EL (cell line): ENCODE measurements at places on chromosomes 5 and 9.

GRCh38 chr5:96440185-96440538, 7.1 kb upstream of the PCSK1 start:
- no peak for DNase-seq

GRCh38 chr5:154626876-154627557, 128.2 kb upstream of the LARP1 start:
- DNase-seq = no peak

- DNase-seq = peak; percentile 5
Measured at GRCh38 chr9:81964218-81965171, 21.2 kb downstream of the SPATA31D3 start.

DNA sequence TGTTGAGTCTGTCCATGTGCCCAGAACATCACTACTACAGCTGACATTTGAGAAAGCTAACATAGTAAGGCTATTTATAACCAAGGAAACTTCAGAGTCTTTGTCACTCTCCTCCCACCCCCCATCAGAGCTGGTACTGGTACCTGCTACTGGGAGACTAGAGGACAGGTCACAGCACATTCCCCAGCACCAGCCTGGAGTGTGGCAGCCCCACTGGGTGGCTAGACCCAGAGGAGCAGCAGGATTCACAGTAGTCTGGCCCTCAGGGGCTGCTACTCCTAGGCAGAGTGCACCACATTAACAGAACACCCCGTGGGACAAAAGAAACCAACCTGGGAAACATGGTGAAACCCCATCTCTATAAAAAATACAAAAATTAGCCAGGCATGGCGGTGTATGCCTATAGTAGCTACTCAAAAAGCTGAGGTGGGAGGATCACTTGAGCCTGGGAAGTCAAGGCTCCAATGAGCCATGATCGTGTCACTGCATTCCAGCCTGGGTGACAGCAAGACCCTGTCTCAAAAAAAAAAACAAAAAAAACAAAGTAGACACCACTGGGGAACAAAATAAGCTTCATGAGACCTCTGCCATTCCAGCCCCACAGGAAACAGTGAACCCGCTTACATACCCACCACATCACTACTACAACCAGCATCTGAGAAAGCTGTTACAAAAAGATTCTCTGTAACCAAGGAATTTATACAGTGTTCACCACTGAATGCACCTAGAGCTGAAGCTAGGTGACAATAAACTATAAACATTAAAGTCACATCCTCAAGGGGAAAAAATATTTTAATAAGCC, 26.3 kb upstream of the PTGER4 start:
- DNase-seq = no peak

DNA sequence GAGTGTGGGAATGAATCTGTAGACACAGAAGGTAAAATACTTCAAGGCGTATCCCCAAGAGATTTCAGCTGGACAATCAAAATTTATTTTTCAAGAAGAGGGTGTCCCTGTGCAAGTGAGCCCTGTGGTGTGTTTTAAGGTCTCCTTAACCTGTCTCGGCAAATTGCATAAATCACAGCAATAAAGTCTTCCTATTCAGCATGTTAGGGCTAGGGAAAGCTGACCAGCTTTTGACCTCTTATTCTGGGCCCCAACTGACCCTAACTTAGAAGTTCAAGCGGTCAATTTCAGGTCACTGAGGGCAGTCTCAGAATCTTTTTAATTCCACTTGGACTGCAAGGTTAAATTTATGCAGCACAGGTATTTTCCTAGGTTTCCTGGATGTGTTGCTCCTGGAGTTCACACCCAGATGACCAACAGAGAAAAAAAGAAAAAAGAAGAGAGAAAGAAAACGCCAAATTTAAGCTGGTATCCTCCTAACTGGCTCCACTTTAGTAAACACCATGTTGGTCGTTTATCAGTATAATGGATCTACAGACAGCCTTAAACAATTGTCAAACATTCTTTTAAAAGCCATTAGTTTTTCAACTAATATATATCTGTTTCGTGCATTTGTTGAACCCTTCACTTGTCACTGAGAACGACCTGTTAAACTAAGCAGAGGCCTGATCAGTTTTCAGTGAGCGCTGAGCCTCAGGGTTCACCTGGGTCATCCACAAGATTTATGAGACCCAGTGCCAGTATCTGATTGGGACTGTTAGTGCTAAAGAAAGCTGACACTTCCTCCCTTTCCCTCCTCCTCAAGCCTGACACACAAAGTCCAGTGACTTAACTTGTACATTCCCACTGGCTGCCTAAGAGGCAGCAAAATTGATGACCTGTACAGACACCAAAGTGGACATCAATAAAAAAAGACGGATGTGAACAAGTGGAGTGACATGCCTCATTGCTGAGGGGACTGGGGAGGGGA, 546.1 kb downstream of the NR2F1-AS1 start:
- no peak for DNase-seq

DNA sequence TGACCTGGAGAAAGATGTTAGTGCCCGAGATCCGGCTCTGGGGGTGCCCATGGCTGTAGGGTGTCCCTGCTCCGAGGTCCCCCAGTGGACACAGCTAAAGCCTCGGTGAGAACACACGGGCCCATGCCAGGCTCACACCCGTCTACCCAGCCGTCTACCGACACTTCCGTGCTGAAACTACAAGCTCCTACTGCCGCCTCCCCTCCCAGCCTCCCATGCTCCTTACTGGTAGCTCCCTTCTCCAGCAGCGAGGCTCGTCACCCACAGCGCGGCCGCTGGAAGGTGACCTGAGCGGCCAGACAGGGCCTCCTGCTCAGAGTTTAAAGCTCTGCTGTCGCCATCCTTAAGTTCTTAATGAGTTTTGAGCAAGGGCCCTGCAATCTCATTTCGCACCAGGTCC, 33.2 kb upstream of the CLPTM1L start:
- no peak for DNase-seq

- no peak for DNase-seq
Measured at GRCh38 chr5:56829137-56829908, 14.0 kb downstream of the MAP3K1 start.

GRCh38 chr9:136108648-136109266, 9.9 kb downstream of the TMEM250 start:
- no peak for DNase-seq

GRCh38 chr9:121529237-121529987, 29.8 kb upstream of the GGTA1 start:
- peak; percentile 98 for DNase-seq

DNA sequence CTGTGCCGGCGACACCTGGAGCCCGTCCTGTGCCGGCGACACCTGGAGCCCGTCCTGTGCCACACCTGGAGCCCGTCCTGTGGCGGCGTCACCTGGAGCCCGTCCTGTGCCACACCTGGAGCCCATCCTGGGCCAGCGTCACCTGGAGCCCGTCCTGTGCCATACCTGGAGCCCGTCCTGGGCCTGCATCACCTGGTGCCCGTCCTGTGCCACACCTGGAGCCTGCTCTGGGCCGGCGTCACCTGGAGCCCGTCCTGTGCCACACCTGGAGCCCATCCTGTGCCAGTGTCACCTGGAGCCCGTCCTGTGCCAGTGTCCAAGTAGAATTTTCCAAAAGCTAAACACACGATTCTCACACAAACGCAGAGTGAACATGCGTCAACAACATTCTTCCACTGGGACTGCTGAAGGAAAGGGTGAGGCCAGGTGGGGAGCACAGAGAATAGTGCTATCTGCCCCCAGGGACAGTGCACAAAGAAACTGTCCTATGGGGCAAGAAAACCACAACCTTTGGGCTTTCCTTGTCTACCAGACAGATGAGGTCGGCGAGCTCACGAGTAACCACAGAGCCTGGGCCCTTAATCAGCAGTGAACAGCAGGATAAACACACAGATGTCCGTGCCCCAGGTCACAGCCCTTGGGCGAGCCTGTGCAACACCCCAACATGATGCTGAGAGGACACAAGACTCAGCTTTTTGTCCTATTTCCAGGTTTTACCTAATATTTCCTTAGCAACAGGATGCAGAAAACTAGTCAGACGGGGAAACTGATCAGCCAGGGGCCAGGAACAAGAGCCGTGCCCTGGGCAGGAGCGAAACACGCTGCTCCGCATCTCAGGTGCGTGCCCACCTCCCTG, 7.9 kb downstream of the QSOX2 start:
- no peak for DNase-seq

- DNase-seq = no peak
Measured at GRCh38 chr9:96189995-96190394, 112.0 kb downstream of the HSD17B3 start.

DNA sequence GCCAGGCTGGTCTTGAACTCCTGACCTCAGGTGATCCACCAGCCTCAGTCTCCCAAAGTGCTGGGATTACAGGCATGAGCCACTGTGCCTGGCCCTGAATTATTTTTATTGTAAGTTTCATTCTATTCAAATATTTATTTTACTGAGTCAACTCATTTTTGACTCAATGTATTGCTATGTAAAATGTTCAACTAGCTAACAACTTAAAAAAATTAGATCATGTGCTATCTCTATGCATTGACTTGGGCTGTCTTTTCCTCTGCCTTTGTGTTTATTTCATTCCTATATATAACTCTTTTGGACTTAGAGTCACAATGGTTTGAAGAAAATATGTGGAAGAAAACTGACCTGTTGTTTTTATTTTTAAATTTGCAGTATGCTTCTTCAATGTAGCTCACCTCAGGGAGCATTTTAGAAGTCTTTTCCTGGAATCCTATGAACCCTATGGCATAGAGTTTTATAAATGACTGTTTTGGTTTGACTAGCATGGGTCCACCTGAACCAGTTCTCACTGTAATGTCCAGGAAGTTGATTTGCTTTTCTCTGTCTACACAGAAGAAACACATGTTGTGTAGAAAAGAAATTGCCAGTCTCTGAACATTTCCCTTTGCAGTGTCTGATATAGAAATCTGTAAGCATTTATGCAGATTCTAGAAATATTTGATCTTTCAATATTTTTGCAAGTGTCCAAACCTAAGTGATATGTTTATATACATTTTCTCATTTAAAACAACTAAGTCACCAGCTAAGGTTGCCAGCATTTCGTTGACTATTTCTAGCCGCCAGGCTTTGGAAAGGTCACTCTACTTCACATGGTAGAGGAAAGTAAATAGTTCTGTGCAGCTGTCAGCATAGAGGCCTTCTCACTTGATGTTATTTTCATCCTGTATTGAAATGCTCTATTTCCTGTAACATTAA, 138.8 kb downstream of the PCSK1 start:
- peak; percentile 44 for DNase-seq

GRCh38 chr5:68134033-68134668, 81.4 kb upstream of the PIK3R1 start:
- no peak for DNase-seq

GRCh38 chr5:140633501-140633900, 526 bp upstream of the CD14 start:
- no peak for DNase-seq
